H7 (cell line): ENCODE measurements at places on chromosomes 2 and 18. TPM values are rescaled to one million over a fixed set of nuclear protein-coding genes. Genes with fewer than 3 reads are reported as not detected.

Gene DPP10
- 15.6 and 19.3 TPM in 2 replicates for total RNA-seq

GRCh38 chr2:28749526-28749925 is 2.1 kb upstream of the PPP1CB start:
- no peak for DNase-seq

DNA sequence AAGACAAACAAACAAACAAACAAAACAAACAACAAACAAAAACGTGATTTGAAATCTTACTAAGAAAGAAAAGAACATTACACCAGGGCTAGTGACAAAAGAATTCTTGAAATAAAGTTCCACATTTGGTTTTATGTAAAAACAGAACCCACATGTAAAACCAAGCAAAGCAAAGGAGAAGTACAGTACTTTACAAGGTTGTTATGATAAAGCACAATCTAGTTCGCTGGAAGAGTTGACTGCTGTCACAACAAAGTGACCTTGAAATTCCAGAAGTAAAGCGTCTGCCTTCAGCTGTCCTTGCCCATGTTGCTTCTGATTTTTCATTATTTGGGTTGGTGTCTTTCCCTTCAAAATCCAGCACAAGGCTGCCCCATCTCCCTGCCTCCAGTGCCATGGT is 94.8 kb upstream of the CYRIA start:
- DNase-seq: no peak

DNA sequence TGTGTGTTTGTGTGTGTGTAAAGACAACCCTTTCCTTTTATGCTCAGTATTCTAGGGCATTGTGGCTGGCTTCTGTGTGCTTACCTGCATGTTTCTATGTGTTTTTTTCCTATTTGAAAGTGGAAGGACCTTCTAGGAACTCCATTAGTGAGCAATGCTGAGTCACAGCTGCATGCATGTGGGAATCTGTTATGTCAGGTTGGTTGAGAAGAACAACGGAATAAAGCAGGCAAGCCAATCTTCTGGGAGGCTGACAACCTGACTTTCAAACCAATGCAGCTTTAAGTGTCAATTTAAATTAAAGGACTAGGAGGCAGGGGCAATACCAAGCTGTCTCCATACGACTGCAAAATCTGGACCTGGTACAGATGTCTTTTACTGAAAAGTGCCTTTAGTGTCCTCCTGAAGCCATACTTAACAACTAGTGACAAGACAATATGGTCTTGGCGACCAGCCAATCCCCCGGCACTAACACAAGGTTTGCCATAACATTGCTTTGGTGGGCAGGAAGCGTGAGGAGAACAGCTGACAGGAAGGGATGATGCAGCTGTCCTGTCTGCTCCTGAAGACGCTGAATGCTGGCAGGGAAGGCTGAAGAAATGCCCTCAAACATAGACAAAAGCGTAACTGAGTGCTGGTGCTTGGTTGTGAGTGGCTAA is 514.7 kb upstream of the CDH7 start:
- DNase-seq: no peak

DNA sequence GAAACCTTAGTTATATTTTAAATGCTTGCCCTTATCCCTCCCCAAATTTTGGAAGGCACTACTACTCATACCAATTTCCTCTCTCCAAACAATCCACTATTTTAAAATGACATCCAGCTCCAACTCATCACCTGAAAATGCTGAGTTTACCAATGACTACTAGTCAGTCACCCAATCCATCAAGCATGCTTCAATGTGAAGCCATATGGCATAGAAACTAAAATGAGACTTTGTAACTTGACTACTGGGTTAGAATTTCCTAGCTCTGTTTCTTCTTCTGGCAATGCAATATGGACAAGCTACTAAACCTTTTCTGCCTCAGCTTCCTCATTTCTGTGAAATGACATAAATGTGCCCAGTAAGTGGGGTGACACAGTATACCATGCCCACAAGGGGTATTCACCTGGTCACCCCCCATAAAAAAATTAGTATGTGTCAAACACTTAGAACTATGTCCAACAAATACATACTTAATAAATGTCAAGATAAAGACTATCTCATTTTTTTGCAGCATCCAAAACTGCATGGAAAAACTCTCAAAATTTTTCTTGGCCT is 10.0 kb upstream of the STPG4 start:
- DNase-seq: no peak
